ENCODE measurements at places on chromosomes 16 and 17.

- DNase-seq: no peak
Observed at GRCh38 chr17:14067347-14067746, 2.0 kb upstream of the COX10 start.

DNA sequence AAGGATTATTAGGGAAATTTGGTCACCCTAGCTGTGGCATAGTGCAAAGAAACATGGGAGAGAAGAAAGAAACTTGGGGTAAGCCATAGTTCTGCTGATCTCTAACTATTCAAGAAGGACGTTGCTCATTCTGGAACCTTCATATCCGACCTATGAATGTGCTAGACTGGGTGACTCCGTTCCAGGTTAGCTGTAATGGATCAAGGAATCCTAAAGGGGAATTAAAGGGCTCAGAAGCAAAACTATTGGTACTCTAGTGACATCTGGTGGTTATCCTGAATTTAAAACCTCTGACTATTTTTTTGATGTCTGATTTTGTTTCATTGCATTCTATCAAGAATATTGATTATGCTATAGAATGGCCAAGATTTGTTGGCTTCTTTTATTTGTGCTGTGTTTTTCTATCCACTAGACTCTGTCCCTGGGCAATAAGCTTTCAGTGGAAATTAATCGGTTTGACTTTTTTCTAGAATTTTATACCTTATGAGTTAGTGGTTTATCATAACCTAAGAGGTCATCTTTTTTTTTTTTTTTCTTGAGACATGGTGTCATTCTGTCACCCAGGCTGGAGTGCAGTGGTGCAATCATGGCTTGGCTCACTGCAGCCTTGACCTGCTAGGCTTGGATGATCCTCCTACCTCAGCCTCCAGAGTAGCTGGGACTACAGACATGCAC is 19.5 kb downstream of the PCTP start:
- DNase-seq: peak; percentile 16

GRCh38 chr17:49260011-49260816 is 29.6 kb upstream of the PHOSPHO1 start:
- peak; percentile 90 for DNase-seq

DNA sequence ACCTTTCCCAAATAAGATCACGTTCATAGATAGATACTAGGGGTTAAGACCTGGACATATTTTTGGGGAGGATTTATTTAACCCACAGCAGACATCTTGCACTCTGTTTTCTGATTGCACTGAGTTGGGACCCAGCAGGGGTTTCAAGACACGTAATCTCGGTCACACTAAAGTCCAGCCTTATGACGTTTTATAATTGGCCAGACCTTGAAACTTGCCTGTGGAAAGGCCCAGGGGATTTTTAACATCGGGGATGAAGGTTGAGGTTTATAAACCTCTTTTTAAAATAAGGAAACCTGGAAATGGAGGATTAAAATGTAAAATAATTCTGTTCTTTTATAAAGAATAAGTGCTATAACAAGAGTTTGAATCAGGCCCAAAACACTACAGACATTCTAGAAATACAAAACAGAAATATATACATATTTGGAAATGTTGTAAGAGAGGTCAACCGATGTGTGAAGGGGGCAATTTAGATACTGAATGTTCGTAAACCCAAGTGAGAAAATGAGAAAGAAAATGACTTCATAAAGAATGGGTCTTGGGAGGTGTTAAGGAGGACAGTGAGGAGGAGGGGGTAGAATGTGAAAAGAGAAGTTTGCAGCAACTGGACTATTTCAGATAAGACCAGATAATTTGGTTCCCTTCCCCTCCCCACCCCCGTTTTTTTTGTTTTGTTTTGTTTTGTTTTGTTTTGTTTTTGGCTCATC is 61.1 kb upstream of the NOL11 start:
- DNase-seq: no peak

- no peak for DNase-seq
Observed at GRCh38 chr17:82820278-82821251, 19.3 kb downstream of the ZNF750 start.
